ENCODE measurements at places on chromosomes 12 and 14.

DNA sequence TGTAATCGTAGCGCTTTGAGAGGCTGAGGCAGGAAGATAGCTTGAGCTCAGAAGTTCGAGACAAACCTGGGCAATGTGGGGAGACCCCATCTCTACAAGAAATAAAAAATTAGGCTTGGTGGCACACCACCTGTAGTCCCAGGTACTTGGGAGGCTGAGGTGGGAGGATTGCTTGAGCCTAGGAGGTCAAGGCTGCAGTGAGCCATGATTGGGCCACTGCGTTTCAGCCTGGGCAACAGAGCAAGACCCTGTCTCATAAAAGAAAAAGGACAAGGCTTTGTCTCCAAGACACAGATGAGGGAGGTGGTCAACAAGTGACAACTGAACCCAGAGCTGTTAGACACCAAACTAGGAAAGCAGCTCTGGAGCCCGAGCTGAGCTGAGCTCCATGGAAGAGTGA lies 14.5 kb upstream of the TAMALIN start:
- DNase-seq: no peak

- DNase-seq: no peak
Measured at GRCh38 chr12:109336593-109336992, 11.1 kb upstream of the MYO1H start.

DNA sequence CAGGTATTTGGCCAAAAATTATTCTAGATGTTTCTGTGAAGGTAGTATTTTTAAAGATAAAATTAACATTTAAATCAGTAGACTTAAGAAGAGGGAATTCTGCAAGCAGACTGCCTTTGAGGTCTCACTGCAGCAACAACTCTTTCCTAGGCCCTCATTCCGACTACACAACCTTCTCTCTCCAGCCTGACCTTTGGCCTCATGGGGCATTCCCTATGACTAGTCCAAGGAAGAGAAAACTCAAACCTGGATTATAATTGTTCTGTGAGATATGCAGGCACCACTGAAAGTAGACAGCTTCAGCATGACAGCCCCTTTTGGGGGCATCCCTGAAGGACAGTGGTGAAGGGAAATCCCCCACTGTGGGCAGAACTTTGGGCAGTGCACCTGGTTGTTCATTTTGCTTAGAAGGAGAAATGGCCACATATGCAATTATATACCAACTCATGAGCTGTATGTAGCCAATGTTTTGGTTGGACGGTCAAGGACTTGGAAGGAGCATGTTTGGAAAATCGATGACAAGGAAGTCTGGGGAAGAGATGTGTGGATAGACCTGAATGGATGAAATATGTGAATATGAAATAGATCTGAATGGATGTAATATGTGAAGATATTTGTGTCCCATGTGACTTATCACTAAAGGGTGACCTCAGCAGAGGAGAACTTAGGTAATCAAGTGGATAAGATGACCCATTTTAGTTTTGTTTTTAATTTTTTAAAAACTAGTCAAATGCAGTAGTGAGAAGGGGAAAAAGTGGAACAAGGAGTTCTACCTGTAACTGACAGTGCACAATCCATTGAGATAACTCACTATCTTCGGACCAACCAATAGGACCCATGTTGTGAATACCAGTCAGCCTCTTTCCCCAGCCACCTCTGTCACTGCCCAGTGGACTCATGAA lies 233.3 kb upstream of the FOXN3 start:
- DNase-seq: no peak

- DNase-seq: no peak
Measured at GRCh38 chr14:76591266-76591665, 170.0 kb upstream of the VASH1 start.

GRCh38 chr12:53352331-53353256 lies 16.4 kb upstream of the SP7 start:
- peak; percentile 72 for DNase-seq

Measured in GM12864 (cell line).